ENCODE measurements at places on chromosomes 2 and 18.

GRCh38 chr18:79794846-79795245 is 2.9 kb upstream of the KCNG2 start:
- no peak for DNase-seq

GRCh38 chr18:35661483-35662146 is 80.1 kb downstream of the GALNT1 start:
- no peak for DNase-seq

DNA sequence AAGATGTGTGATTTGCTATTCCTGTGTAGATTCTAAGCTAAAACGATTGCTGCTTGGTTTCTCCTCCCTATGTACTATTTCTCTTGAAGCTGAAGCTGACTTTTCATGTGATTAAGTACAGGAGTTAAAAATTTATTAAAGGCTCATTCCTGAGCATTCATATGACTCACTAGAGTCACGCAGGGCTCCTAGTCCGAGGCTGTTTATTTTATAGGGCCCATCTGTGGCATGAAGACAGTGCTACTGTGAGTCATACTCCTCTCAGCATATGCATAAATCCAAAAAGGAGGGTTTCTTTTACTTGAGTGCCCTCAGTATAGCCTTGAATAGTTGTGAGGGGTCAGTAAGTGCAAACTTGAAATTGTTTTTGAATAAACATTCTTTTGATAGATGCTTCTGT is 378.8 kb downstream of the PTPRM start:
- DNase-seq = no peak

DNA sequence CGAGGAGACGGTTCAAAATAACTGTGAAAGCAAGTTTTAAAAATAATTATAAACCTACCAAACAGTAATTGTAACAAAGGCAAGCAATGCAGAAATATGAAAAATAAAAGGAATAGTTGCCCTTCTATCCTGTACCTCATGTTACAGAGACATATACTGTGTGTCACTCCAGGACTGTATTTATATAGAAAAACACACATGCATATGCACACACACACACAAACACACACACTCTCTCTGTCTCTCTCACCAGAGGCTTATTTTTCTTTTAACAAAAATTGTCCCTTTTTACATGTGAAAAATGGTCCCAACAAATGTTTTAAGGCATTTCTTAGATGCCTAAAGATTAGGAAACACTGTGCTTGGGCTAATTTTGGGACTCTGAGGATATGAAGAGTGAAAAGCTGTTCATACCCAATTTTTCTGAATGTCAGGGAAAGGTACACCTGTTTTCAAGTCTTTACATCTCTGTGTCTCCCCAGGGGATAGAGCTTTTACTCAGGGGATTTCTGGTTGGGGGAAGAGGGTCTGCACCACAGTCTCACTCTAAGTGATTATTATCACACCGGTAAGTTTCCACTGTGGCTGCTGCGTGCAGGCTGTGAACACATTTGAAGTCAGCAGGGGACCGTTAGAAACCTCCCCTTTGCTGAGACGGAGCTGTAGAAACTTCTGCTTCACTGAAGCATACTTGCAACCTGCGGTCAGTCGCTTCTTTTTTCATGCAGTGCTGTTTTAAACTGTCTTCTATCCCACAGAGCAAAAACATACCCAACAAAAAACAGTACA is 51.4 kb upstream of the SPAG16 start:
- no peak for DNase-seq

DNA sequence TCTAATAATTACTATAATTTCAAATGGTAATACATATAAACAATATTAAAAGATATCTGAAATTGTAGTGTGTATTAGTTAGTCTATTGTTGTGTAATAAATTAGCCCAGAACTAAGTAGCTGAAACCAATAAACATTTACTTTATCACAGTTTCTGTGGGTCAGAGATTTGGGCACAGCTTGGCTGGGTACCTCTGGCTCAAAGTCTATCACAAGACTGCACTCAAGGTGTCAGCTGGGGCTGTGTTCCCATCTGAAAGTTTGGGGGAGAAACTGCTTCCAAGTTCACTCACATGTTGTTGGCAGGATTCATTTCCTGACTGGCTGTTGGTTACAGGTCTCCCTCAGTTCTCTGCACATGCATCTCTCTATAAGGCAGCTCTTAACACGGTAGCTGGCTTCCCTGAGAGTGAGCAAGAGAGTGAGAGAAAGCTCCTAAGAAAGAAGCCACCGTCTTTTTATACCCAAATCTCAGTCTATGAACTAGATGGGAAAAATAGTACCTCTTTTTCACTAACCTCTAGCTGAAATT is 25.6 kb upstream of the WIPF1 start:
- DNase-seq = no peak

DNA sequence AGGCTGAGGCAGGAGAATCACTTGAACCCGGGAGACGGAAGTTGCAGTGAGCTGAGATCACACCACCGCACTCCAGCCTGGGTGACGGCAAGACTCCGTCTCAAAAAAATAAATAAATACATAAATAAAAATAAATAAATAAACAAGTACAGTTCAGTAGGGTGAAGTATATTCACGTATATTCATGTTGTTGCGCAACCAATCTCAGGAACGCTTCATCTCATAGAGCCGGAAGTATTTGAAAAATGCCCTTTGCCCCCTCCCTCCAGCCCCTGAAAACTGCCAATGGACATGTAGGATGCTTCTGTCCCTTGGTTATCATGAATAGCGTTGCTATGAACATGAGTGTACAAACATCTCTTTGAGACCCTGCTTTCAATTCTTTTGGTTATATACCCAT is 132.0 kb downstream of the DTNB start:
- DNase-seq = no peak

DNA sequence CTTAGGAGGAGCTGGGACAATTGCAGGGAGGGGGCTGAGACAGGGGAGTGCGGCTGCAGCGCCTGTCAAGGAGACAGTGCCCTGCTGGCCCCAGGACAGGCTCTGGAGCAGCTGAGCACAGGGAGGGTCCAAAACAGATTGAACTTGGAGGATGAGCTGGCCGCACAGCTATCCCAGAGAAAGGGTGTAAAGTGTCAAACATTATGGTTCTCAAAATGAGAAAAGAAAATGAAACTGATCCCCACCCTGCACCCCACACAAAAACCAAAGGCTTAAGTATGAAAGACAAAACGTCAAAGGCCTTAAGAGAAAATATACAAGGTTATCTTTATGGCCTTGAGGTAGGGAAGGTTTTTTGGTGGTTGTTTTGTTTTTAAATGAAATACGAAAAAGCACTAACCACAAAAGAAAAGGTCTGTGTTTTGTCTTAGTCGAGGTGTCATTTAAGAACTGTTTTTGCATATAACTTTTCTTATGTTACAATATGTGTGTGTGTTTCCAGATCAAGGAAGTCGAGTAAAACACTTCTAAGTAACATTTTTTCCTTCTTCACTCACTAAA is 111.8 kb downstream of the HDAC4 start:
- DNase-seq = no peak

- no peak for DNase-seq
Measured at GRCh38 chr2:195322324-195322723, 334.7 kb upstream of the SLC39A10 start.
